Stimulated activated CD8-positive, alpha-beta memory T cell treated with anti-CD3 and anti-CD28 coated beads, Interleukin-7, amount 100 ng/mL, for 1 hour (primary cell): ENCODE measurements at places on chromosomes 11 and 22.

GRCh38 chr11:64918017-64918416 is 1.0 kb upstream of the ATG2A start:
- DNase-seq = no peak

DNA sequence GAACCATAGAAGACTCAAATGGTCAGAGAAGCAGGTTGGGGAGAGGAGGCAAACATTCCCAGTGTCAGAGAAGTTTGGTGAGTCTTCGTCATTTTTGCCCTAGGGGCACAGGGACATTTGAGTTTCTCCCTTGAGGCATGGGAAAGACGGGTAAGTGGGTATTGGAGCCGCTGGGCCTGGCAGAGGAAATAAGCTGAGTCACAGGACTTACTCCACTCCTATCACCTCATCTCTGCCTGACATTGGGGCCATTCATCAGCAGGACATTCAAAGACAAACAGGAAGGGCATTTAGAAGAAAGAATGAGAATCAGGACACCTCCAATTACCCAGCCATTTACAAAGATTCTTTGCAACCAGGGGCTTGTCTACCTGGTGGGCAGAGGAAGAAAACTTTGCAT is 100.7 kb upstream of the SEZ6L start:
- DNase-seq = no peak

GRCh38 chr11:133064152-133064877 is 468.0 kb downstream of the OPCML start:
- no peak for DNase-seq

- no peak for DNase-seq
Measured at GRCh38 chr11:78227921-78228320, 39.2 kb downstream of the USP35 start.

DNA sequence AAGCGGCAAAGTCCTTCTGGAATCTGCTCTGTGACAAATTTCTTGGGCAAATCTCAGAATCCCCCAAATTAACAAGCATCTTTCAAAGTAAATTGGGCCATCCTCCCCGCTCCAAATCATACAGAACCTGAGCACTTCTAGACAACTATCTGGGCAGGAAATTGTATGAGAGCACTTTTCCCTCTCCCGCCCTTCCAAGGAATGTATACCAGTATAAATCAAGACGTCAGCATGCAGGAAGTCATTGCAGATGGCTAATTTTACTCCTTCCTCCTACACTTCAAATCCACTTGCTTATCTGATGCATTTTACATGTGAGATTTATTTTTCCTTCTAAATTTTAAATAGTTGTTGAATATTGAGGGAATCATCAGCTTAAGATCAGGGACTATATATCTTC is 52.1 kb downstream of the NTM start:
- no peak for DNase-seq

- DNase-seq = no peak
Measured at GRCh38 chr22:32100711-32101110, 57.6 kb downstream of the SLC5A1 start.

GRCh38 chr11:81979448-81979847 is 754.2 kb downstream of the FAM181B start:
- DNase-seq = no peak

GRCh38 chr11:96254087-96254486 is 88.9 kb downstream of the MAML2 start:
- no peak for DNase-seq

DNA sequence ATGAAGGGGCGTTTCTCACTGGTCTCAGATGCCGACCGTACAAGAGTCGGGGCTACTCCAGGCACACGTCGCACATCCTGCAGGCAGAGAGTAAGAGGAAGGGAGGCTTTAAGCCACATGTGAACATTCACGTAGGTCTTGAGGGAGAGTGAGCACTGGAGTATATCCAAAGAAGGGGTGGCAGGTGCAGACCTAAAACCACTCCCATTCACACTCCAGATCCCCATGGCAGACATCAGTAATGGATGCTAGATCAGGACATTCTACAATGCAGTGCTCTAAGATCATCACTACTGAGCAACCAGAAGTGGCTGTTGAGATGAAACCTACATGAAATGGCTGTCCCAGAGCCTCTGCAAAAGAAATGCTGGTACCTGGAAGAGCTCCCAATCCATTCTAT is 39.0 kb downstream of the WT1 start:
- DNase-seq = no peak

DNA sequence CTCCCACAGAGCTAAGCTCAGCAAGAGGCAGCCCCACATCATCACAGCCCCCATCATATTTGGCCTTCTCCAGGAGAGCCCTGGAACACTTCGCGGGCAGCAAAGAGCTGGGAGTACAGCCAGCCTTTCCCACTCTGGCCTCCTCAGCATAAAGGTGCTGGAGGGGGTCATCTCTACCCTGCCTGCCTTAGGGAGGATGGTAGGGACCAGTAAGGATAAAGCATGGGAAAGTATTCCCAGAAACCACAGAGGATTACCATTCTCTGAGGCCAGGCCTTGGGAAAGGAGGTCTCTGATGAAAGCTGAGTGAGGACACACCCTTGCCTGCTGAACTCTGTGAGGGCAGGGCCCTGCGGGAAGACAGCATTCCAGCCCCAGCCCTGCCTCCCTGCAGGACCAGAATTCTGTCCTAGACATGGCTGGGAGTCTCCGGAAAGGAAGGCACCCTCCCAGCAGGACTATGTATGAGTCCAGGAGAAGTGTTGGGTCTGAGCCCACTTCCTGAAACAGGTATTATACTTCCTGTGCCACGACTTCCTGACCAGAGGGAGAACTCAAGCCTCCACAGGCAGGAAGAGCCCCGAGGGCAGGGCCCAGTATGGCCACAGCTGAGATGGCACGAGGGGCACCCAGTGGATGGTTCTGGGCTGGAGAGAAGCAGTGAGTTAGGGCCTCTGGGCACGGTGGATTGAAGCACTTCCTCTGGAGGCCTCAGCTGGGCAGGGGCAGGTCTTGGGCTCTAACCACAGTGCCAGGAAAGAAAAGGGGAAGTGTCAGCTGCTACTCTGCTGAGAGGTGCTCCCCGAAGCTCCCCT is 12.9 kb upstream of the CASTOR1 start:
- no peak for DNase-seq

GRCh38 chr11:131932584-131933325 is 562.3 kb downstream of the NTM start:
- no peak for DNase-seq

GRCh38 chr22:17692841-17693240 is 54.3 kb downstream of the BCL2L13 start:
- no peak for DNase-seq

- no peak for DNase-seq
Measured at GRCh38 chr22:44332946-44333345, 20.2 kb upstream of the SHISAL1 start.
